Left renal pelvis (tissue), 4 donors: ENCODE measurements at places on chromosomes 7 and 10.
A peak's percentile ranks its signal among the peaks of the same experiment; 100 is the strongest.

DNA sequence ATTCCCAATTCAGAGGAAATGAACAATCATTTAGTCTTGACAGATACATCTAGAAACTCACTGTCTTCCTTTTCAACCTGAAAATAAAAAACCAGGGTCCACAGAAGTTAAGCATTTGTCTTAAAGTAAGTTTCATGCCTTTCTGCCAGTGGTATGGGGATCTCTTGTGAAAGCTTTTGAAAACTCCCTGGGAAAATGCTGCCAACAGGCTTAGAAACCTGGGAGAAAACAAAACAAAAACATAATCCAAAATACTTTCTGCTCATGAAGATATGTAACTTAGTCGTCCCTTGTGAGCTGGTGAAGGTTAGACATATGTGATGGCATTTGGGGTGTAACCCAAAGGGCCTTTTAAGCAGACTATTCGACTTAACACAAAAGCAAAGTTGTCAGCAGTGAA, 66.4 kb upstream of the ZNF438 start:
- no peak for DNase-seq

DNA sequence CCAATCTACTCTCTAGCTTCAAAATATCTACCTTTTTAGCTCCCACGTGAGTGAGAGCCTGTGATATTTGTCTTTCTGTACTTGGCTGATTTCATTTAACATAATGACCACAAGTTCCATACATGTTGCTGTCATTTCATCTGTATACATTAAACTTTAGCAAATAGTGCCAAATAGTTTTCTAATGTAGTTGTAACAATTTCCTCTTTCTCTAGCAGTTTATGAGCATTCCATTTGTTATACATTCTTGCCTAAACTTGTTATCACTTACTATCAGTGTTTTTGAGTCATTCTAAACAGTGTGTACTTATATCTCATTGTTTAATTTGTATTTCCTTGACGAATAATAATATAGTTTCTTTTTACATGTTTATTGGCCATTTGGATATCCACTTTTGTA, 77.2 kb downstream of the NEUROD6 start:
- DNase-seq: no peak

GRCh38 chr10:101777619-101778145, 1.8 kb upstream of the FGF8 start:
- DNase-seq: no peak

DNA sequence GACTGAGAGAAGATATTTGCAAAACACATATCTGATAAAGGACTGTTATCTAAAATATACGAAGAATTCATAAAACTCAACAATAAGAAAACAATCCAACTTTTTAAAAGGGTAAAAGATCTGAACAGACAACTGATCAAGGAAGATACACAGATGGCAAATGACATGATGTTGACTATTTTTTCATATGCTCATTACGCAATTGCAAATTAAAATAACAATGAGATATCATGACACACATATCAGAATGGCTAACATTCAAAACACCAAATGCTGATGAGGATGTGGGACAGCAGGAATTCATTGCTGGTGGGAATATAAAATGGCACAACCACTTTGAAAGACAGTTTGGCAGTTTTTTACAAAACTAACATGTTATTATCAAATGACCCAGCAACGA, 8.9 kb downstream of the DENND11 start:
- no peak for DNase-seq

- DNase-seq: no peak
Observed at GRCh38 chr10:15737656-15738055, 17.9 kb upstream of the ITGA8 start.

GRCh38 chr10:104435822-104436221, 82.2 kb downstream of the CFAP58 start:
- DNase-seq: no peak

DNA sequence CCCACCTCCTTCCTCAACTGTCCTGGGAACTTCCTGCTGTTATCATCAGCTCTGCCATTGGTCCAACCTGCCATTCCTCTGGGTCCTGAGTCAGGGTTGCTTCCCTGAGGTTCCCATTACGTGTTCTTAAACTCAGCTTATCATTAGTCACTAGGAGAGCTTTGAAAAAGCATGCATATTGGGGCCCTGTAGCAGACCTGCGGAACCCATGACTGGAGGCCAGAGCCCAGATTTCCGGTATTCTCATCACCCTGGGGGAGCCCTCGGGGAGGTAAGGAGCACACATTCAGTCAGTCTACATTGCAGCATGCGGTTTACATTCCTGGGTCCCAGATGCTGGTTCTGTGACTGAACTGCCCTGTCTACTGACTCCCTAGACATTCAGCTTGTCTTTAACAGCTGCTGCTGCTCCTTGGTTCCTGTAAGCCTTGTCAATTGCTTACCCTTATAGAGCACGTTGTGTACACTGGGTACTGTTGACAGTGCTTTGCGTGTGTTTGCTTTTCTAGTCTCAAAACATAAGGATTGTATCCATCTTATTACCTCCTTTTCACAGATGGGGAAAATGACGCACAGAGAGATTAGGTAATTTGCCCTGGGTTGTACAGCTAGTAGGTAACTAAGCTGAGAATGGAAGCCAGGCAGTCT, 12.8 kb downstream of the CDHR3 start:
- DNase-seq: no peak

DNA sequence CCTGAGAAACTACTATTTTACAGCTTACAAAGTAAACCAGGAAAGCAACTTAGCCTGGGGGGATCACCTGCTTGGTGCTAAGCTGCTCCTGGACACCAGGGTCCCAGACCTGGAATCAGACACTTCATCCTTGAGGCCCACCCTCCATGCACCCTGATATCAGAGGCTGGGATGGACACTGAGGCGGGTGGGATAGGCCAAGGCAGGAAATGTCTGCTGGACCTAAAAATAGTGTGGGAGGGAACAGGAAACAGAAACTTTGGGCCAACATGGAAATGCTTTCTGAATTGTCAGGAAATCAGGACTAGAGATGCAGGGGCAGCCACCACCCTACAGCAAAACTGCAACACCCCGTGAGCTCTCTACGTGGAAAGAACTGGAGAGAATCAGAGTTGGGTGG, 101.5 kb upstream of the PODXL start:
- DNase-seq: no peak

DNA sequence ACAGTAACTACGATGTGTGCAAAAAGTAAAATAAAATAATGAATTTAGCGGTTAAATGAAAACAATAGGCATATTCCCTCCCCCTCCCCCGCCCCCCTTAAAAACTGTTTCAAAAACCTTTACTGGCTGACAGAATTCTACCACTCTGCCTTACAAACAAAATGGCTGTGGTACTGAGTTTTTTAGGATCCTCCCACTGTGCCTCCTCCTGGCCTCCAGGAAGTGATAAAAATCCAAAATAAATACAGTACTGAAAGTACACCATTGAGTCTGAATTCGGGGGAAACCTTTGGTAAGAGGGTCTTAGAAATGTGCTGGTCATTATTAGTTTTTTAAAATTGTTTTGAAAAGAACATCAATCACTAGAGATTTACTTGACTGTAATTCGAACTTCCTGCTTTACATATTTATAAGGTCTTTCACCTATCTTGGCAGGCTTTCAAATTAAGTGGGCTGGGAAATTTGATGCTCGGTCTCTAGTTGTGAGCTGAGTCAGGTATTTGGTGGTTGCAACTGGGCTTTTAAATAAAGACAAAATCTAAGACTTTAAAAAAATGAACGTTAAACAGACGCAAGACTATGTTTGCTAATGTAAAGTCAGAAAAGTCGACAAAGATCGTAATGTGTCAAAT, 32.5 kb upstream of the EPC1 start:
- DNase-seq: peak; percentile 71

- DNase-seq: no peak
Observed at GRCh38 chr10:18868919-18869318, 179.7 kb upstream of the MALRD1 start.

GRCh38 chr10:84415539-84416244, 87.3 kb downstream of the CCSER2 start:
- DNase-seq: no peak
